T-helper 1 cell (primary cell): ENCODE measurements at places on chromosomes 5 and 9.

DNA sequence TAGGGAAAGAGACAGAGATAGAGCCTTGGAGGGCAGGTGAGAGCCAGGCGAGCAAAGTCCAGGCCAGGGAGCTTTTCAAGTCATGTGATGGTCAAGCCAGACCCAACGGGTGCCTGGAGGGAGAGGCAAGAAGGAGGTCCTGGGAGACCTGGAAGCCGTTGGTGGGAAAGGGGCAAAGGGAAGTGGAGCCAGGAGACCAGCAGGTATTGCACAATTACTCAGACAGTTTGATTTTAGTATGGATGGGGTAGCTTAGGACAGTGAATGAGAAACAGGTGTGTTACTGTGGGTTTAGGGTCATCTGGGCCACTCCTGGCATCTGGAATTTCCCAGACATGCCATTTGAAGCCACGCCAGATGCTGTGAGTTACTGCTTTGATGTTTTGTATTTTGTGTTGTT lies 5.1 kb downstream of the SECISBP2 start:
- no peak for DNase-seq

DNA sequence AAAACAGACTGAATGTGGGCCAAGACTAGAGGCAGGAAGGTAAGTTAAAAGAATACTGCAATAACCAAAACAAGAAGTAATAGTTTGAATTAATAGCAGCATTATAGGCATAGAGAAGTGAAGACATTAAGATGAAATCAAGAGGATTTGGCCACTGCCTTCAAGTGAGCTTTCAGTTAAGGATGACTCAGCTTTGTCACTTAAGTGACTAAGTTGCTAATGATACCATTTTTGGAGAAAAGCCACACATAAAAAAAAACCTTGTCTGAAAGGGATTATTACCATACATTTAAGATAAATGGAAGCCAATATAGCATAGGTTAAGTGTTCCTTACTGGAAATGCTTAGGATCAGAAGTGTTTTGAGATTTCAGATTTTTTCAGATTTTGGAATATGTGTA lies 57.0 kb downstream of the ECPAS start:
- peak; percentile 40 for DNase-seq

DNA sequence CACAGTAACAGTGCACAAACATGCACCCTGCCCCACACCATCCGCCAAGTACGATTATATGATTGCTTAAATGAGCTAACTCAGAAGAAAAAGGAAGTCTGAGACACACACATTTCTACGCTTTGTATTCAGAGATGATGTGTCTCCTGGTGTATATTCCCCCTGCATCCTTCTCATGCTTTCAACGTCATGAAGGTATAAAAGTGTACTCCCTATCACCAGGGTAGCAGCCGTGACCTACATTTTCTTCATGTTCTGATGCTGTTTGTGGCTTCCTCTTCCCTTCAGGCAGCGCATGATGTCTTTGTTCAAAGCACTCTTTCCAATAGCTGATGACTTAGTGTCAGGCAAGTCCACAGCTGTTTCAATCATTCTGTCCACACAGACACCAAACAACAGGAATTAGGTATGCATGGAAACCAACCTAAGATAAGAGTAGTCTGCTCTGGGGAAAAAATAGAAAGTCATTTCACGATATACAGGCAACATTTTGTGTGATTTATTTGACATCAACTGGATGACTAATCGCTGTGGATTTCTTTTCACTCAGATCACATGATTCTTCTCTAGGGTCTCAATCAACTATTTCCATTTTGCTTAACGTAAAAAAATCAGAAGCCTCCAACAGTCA lies 269.4 kb upstream of the PTGER4 start:
- peak; percentile 73 for DNase-seq

- no peak for DNase-seq
Observed at GRCh38 chr5:135438636-135439221, 8.4 kb downstream of the DCANP1 start.

GRCh38 chr9:113298924-113299770 lies 4.0 kb downstream of the RNF183 start:
- no peak for DNase-seq

DNA sequence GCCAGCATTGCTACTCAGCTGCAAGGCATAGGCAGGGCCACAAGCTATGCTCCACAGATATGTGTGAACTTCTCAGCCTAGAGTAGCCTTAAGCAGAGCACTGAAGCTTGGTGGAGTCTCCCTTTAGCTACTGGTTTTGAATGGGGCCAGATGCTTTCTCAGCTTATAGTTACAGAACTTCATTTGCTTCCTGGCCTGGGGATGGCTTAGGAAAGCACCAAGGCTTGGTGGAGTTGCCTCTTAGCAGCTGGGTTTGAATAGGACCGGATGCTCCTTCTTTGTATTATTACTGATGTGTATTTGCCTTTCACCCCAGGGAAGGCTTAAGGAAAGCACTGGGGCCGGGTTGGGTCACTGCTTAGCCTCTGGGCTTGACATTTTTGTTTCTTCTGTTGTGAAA lies 497.8 kb upstream of the SEMA6A start:
- DNase-seq, result no peak

DNA sequence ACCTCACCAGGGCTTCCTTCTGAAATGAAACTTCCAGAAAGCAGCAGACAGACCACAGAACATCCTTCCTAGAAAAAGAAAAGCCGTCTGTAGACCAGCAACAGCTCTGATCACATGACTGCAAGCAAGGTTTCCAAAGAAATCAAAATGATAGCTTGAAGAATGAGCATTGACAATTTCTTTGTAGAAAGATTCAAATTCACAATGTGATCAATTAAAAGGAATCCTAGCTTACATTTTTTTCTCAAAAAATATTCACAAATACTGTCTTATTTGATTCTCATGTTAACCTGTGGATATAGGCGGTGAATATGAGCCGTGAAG lies 144.9 kb downstream of the MTX3 start:
- no peak for DNase-seq

- DNase-seq, result no peak
Observed at GRCh38 chr9:90773617-90774016, 28.0 kb upstream of the SYK start.

- no peak for DNase-seq
Observed at GRCh38 chr5:68295772-68296171, 80.2 kb downstream of the PIK3R1 start.

DNA sequence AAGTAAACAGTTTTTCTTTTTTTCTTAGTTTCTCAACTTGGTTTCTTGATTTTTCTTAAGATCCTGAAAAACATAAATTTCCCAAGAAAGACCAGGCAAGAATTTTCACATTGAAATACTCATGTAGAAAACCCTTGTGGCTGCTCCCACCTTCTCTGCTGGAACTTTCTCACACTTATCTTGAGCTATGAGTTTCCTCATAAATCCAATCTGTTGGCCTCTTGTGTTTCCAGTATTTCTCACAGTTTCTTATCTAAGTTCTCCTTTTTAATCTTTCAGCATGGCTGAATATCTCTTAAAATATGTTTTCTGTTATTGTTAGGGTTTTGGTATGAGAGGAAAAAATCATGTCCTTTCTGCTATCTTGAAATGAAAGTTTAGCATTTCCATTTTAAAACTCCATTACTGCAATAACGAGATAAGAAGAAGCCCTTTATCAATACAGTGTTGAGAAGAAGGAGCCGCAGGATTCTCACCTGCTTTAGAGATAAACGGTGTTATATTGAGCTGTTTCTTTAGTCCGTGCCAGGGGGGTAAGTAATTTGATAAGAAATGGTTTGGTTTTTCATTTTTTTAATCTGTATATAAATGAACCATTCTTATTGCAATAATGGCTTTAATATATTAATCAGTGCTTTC lies 89.3 kb downstream of the ALDH1A1 start:
- DNase-seq, result no peak

DNA sequence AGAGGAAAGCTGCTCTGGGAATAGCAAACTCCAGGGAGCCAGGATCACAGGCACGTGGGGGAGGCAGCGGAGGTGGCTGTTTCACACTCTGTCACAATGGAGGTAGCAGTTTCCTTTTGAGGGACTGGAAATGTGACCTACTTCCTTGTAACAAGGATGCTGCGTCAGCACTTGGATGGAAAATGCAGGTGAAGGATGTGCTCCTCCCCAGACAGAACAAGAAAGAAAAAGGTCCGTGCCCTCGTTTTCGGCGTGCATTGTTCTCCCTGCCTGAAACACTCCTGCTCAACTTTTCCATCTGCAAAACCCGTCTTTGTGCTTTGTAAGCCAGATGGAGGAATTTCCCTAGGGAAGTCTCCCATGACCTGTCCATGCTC lies 55.1 kb upstream of the SH3PXD2B start:
- no peak for DNase-seq

DNA sequence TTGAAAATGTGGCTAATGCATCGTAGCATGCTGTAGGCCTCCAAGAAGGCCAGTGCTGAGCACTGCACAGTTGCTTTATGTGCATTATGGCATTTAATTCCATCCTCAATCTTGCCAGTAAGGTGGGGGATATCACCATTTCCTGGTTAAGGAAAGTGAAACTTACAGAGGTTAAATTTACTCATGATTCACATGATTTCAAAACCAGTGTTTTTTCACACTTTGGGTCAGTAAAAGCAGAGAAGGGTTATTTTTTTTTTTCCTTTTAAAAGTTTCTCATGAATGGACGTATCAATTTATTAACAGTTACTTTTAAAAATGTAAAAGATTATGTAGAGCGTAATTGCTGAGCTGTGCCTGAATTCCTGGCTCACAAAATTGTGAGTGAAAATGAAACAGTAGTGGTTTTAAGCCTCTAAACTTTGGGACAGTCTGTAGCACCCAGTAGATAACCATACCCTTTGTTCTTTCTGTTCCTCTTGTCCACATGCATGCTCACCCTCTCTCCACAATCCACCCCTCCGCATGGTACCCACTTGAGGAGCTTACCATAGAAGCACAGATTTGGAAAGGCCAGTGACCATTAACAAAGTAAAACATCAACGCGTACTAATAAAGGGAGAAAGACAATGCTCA lies 21.2 kb downstream of the MAST4 start:
- no peak for DNase-seq
